ENCODE measurements at places on chromosomes 7 and 10.

DNA sequence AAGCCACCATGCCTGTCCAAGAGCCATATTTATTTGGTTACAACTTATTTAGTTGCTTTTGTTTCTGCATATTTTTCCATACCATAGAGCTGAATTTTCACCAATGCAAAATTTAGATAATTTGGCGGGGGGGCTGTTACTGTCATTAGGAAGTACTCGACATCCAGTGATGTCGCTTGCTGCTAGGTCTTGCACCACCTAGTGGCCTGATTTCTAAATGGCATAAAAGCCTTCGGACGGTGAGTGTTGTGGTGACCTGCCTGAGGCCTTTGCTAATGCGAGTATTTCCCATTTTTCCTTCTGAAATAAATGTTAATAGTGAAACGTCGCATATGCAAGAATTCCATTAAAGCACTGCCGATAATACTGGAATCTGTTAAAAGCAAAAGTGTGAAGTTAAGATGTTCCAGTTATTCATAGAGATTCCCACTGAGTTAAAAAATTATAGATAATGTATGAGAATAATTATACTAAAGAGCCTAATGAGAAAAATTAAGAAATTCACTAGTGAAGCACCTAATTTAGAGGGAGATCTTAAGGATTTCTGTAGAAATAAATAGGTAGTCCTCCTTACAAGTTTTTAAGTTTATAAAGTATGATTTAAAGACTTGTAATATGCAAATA, 86.1 kb upstream of the DNAJB6 start:
- DNase-seq = peak; percentile 83

- no peak for DNase-seq
Observed at GRCh38 chr10:48494611-48495010, 110.3 kb downstream of the ARHGAP22 start.

DNA sequence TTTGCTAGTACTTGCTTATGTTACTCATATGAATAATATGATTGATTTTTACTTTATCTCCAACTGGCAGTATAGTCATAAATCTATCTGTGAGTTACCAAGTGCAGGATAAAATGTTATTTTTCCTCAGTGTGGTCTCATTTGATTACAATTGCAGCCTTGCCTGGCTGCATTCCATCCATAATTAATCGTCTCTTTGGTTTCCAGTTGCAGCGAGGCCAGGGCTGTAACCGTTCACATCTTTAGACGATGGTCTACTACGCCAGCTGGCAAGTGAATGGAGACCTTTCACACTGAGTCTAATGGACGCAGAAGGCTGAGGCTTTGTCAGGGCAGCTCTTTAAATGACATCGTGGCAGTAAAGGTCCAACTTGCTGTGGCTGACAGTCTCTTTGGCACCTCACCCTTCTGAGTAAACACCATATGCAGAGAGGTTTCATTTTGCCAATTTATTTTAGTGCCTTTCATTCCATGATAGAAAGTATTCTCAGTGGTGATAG, 84.0 kb downstream of the ARL4A start:
- DNase-seq = no peak

DNA sequence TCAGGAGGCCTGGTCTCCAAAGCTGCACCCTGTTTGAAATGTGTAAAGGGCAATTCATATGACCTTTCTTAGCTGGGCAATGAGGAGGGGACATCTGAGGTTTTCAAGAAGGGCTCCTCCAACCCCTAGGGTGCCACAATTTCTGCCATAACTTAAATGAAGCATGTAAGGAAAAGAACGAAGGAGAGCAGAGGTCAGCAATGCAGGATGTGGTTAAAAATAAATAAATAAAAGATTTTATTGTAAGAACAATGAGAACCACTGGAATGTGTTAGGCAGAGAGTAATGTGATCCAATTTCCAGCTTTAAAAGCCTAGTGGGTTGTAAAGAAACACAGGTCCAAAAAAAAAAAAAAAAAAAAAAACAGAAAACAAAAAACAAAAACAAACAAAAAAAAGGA, 673.1 kb downstream of the TNS3 start:
- DNase-seq = no peak

- no peak for DNase-seq
Observed at GRCh38 chr7:12809476-12809875, 122.0 kb downstream of the ARL4A start.

DNA sequence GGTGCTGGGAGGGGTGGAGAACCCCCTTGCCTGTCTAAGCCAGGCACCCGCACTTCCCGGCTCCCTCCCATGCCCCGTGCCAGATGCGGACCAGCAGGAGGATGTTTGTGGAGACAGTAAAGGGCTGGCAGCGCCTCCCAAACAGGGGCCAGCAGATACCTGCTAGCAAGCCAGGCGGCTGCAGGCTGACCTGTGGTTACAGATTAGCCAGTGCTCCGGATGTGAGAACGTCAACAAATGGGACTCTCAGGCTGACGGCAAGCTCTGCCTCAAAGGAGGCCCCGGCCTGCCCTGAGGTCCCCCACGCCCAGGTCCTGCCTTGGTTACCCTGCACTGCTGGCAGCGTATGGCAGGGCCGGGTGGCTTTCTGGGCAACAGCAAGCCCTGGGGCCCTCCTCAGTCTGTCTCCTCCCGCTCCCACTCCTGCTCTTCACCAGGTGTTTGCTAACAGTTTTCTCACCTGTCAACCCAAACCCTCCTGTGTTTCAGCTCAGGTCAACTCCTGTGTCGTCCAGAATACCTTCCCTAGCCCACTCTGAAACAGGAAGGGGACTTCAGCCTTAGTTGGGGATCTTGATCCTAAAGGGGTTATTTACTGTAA, 85.4 kb downstream of the NEURL1 start:
- DNase-seq = peak; percentile 97

GRCh38 chr7:135248546-135248945, 14.9 kb downstream of the STRA8 start:
- no peak for DNase-seq

GRCh38 chr7:116797612-116798011, 64.8 kb upstream of the CAPZA2 start:
- no peak for DNase-seq

- no peak for DNase-seq
Observed at GRCh38 chr10:97396056-97396455, 5.1 kb downstream of the RRP12 start.

DNA sequence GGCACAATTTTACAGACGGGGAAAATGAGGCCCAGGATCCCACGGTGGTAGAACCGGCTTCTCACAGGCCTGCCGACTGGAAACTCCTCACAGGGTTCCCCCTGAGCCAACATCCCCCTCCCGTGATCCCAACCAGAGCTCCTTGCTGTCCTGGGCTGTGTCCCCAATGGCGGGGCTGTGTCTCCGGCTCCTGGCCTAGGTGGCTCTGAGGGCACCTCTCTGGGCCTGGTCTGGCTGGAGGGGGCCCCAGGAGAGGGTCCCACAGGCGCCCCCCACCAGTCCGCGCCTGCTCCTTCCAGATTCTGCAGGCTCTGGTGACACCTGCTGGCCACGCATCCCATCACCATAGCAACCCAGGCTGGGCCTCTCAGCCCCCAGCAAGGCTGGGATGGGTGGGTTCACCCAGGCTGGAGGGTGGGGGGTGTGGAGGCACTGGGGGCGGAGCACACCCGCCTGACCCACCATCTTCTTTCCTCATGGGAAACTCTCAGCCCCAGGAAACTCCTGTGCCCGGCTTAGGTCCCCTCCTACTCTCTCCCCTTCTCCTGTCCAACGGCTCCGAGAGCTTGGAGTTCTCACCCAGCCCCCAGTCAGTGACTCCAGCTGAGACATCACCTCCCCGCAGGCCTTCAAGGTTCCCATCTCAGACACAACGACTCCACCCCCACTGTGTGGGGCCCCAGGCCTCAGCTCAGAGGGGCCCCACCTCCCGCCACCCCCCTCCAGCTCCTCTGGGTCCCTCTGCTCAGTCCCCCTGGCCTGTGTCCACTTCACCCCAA, 27.1 kb upstream of the TNRC18 start:
- peak; percentile 66 for DNase-seq

DNA sequence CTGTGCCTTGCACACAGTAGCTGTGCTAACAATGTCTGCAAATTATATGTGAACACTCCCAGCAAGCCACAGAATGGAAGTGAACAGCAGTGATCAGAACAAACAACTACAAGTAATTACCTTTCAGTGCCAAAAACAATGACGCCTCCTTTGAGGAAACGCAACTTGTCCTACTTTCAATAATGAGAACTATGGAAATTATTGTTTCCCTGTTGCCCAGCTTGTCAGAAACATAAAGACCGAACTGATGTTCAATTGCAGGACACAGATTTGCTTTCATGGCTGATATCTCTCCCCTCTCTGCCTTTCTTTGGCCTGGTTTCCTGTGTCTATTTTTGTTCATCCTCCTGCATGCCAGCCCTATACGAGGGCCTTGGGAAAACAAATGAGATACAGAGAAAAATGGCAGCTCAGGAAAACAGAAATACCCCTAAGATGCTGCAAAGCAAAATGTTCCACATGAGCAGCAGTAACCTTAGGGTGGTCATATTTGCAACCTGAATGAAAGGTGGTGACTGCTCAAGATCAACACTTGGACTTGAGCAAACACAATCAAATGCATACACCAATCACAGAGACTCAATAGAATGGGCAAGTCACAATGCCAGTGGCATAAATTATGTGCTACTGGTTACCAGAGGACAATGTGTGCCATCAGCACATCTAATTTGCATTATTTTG, 26.8 kb downstream of the COBL start:
- DNase-seq = no peak

DNA sequence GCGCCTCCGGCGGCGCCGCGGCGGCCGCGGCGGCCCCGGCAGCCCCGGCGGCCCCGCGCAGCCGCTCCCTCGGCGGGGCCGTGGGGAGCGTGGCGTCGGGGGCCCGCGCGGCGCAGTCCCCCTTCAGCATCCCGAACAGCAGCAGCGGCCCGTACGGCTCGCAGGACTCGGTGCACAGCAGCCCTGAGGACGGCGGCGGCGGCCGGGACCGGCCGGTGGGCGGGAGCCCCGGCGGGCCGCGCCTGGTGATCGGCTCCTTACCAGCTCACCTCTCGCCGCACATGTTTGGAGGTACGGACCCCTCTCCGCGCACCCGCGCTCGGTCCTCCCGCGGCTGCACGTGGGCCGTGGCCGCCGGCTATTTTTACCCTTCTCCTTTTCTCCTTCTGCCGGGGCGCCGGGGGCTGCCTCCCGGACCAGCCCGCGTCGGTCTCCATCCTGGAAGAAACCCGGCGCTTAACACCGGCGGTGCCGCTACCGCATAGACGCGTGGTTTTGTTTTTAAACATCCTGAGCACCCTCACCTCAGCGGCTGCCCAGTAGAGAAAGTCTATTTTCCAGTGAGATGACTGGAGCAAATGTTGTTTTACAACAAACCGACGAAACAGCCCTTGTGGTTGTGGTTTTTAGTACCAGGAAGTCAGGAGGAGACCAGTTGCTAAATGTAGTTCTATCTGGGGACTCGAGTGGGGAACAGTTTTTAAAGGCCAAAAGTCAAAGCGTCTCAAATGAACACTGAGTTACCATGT, 1.3 kb downstream of the ZNRF2 start:
- peak; percentile 74 for DNase-seq

DNA sequence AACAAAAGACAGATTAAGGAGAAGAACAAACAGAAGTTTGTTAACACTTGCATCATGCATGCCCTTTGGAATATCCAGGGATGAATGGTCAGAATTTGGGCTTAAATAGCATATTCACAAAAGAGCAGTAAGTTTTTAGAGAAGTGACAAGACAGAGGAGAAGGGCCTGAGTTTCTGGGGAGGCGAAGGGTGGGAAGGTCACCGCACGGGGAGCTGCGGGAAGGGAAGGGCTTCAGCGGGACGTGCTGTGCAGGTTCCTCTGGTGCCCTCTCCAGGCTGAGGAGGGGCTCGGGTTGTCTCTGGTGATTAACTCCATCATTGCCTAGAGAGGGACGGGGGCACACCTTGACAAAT, 10.4 kb upstream of the ZNF22 start:
- no peak for DNase-seq

DNA sequence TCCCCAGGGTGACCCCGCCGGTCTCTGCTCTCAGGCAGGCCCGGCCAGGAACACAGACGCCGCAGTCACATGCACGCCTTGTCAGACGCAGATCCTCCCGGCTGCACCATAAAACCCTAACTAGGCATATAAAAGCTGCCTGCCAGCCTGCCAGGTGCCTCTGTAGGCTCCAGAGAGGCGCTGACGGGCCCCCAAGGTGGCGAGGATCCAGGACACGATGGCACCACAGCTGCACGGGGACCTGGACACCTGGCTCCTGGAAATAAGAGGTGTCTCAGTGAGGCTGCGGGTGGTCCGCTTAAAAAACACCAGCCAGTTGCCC, 21.9 kb upstream of the GDF10 start:
- no peak for DNase-seq

GRCh38 chr7:55557666-55558188, 14.6 kb downstream of the VOPP1 start:
- no peak for DNase-seq

DNA sequence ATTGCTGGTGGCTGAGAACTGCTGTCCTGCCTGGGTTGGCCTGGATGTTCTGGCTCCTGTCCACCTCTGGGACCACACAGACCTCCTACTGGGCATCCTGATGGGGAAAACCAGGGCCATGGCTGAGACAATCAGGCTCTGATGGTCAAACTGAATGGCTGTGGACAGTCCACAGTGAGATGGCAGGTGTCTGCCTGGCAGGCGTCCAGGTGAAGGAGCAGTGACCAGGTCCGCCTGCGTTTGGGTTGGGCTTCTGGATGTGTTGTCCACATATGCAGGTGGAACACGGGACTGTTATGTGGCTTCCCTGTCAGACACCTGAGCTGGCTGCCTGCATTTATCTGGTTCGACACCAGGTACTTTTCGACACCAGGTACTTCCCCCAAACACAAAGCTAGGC, 241.7 kb downstream of the BUB3 start:
- no peak for DNase-seq

DNA sequence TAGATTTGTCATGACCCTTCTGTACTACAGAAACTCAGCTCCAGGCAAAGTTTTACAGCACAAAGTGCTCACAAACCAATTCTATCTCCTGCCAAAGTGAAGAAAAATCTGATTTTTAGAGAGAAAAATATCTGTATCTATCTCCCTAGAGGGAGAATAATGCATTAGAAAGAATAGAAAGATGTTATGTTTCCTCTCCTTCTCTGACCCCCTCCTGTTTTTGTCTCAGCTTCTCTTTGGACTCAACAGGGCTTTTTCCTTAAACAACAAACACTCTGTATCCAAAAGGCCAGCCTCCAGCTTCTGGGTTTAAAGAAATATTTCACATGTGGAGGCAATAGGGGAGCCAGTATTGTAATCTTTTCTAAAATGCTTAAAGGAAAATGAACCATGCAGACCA, 627.4 kb downstream of the REEP3 start:
- no peak for DNase-seq

GRCh38 chr10:24722131-24722675, 1.5 kb downstream of the ARHGAP21 start:
- DNase-seq = peak; percentile 60

GRCh38 chr7:14018751-14019150, 29.3 kb upstream of the ETV1 start:
- DNase-seq = no peak

Data from DMS53 (cell line).